ENCODE measurements at places on chromosomes 3 and 15.

GRCh38 chr3:1355691-1356090 lies 262.9 kb downstream of the CNTN6 start:
- no peak for DNase-seq

DNA sequence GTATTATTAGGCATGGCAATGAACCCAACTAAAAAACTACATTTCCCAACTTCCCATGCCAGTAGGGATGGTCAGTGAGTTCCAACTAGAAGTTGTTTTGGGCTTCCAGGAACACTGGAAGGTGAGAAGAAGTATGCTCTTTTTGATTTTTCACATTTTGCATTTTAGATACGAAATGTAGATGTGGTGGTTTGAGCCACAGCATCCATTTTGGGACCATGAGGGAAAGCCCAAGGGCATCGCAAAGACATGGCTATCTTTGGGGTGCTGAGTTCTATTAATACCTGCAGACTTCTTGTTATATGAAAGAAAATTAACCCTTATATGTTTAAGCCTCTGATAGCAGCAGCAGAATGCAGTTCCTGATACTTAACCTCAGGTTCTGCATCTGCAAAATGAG lies 62.9 kb downstream of the PTPRG start:
- no peak for DNase-seq

GRCh38 chr3:170563712-170564423 lies 22.0 kb downstream of the SLC7A14 start:
- peak; percentile 6 for DNase-seq

DNA sequence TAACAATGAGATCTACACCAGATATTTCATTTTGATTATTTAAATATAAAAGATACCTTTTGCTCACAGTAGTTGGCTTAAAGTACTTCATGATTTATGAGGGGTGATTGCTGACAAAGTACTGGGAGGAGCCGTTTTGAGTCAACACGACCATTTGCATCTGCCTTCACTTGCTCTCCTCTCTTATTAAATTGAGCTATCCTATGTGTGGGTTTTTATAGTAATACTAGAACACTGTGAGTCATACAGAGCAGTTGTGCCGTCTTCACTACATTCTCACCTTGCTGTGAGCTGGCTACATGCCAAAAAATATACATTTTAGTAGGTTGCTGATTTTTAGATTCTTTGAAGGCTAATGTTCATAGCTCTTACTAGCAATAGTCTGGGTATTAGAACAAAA lies 161.2 kb downstream of the ALCAM start:
- DNase-seq, result no peak

- DNase-seq, result no peak
These were observed 165.6 kb downstream of the ABHD5 start for GRCh38 chr3:43856351-43856750.

Data from Jurkat, Clone E6-1 (cell line).